CD4-positive, alpha-beta T cell treated with Interleukin-6 for 4 hours (primary cell): ENCODE measurements at places on chromosomes 1 and 21.

GRCh38 chr21:34260277-34261008 lies 103.4 kb upstream of the KCNE2 start:
- DNase-seq: no peak

DNA sequence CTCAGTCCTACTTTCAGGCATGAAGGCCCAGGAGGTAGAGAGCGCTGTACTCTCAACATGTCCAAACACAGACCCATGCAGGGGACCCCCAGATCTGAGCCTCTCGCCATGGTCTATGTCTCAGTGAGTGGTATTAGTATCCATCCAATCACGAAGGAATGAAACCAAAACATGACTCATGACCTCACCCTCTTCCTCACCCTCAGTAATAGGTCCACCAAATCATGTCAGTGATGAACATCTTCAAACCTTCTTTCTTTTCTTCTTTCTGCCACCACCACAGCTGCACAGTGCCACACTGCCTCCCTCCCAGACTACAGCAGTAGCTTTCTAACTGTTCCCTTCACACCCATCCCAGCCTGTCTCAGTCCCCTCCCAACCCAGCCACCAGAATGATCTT lies 16.8 kb downstream of the C1orf116 start:
- no peak for DNase-seq

DNA sequence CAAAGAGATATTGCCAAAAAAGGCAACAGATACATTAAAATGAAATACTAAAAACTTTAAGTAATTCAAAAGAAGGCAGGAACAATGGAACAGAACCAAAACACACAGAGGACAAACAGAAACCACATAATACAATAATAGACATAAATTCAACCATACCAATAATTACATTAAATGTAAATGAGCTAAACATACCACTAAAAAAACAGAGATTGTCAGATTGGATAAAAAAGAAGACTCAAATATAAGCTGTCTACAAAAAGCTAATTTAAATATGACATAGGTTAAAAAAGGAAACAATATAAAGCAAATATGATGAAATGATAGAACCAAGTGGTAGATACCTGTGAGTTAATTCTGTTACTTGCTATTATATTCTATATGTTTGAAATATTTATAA lies 44.1 kb upstream of the ATP5PO start:
- DNase-seq: no peak

DNA sequence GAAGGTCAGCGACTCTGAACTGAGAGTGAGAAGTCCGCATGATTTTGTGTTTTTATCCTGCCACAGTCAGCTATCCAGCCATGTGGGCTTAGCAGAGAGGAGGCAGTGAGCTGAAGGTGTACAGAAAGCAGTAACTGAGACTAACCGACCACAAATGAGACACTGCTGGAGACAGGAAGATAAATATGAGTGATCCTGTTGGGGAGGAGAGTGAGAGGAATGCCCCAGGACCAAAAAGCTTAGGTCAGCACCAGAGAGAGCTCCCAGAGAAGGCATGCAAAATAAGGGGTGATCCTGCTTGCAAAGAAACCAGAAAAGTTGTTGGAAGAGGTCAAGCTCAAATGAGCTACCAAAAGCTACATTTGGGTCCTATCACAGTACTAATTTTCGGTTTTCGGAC lies 63.7 kb downstream of the HLCS start:
- DNase-seq: no peak

DNA sequence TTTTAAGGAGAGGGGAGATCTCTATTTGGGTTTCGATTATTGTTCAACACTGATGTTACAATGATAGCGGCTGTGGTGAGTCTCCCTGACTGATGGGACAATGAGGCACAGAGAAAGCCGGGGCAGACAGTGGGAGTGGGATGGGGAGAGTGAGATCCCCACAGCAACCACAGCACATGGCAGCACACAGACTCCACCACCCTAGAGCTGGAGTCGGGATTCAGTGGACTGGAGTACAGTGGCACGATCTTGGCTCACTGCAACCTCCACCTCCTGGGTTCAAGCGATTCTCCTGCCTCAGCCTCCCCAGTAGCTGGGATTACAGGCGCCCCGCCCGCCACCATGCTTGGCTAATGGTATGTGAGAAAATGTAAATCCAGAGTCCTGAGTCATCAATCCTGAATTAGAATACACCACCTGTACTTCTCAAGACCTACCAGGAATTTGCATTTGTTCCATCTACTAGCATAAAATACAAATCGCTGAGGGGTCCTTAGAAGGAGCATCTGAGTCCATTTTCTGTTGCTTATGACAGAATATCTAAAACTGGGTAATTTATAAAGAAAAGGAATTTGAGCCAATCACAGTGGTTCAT lies 125.8 kb downstream of the TOMM20 start:
- no peak for DNase-seq

GRCh38 chr21:45304476-45304830 lies 16.8 kb upstream of the POFUT2 start:
- DNase-seq: no peak

DNA sequence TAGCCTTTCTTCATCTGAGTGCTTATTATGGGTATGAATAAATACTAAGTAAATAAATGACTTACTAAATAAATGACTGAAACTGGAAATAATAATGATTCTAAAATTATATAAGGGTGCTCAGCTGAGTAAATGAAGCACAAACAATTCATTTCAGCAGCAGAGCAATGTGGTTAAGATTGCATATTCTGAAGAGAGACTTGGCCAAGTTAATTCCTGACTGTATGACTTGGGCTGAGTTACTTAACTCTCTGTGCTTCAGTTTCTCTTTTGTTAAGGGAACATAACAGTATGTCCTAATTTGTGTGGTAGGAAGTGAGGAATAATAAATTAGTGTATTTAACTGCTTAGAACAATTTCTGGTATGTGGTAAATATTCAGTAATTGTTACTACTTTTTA lies 19.1 kb downstream of the AGL start:
- DNase-seq: no peak

DNA sequence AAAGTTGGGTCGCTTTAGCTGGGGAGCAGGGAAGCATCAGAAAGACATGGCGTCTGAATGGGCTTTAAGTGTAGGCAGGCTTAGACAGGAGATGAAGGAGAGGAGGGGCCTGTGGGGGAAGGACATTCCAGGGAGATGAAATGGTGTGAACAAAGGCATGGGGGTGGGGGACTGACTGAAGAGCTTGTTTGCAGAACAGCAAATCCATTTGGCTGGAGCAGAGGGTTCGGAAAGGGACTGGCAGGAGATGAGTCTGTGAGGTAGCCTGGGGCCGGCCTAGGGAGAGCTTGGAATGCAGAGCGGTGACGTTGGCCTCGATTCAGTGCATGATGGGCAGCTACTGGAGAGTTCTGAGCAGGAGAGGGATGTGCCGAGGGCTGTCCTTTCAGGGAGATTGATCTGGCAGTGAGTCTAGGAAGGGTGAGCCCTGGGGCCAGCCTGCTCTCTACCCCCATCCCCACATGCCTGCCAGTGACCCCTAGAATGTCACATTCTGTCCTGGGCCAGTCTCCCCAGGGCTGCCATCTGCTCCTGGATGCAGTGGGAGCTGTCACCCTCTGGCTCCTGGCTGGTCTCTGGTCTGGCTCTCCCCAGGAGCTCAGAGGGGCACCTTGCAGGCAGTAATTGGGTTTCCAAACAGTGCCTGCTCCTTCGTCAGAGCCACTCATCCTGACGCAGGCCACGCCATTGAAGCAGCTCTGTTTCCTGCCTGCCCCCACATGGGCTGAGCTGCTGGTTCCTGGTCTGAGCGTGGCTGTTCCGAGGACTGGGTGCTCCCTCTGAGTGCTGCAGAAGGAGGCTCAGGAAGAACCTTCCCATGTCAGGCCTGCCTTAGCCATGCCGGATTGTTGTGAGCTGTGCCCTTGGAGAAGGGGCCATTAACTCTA lies 22.3 kb upstream of the TMEM222 start:
- DNase-seq: no peak

GRCh38 chr1:109488201-109488600 lies 4.5 kb downstream of the ATXN7L2 start:
- no peak for DNase-seq

- DNase-seq: peak; percentile 67
Measured at GRCh38 chr1:9787702-9788101, 36.1 kb downstream of the CLSTN1 start.

GRCh38 chr1:180901076-180901990 lies 11.4 kb upstream of the KIAA1614 start:
- no peak for DNase-seq

DNA sequence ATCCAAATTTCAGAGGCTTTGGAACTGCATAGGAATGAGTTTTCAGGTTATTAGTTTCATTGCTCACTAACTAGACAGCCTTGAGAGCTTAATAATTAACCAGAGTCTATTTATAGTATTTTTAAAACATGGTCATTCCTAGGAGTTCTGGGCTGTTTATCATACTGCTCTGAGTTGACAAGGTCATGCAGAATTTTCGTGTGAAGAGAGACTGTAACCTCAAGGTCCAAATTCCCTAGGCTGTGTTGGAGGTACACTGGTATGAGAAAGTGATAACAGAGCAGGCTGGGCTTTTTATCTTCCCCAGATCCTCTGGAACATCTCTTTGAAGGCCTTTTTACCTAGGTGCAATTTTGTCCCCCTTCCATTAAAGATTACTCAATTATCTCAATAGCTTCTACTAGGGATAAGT lies 736.3 kb downstream of the LTN1 start:
- no peak for DNase-seq

GRCh38 chr1:153356392-153357075 lies 1.1 kb upstream of the S100A9 start:
- DNase-seq: no peak

DNA sequence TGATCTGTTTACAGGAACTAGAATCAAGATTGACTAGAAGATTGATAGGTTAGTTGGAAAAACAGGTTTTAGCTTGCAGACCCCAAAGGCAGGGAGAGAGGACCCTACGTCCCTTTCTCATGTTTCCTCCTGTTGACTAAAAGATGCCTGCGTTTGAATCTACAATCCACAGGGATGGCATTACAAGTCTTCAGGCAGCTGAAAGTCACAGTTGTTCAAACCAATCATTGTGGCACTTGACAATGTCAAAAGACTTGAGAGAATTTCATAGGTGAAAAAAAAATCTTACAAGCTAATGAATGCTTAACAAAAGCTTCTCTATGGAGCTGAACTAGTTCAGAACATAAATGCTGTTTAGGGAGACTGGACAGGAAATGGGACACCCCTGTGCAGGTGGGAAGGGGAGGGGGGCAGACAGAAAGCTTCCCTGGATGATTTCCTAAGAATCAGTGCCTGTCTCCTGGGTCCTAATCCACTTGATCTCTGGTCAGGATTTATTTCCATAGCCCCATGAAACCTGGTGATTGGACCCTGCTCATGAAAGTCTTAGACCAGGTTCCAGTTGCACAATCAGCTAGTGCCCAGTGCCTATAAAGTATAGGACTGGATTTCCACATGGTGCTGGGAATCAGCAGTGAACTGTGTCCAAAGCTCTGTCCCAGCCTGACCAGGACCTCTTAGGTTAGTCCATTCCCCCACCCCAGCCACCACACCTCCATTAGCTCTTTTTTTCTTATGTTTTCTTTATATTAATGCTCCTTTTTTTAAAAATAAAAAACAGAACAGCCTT lies 91.6 kb upstream of the BCAR3 start:
- no peak for DNase-seq

- no peak for DNase-seq
Measured at GRCh38 chr1:54842206-54842915, 41.2 kb upstream of the TTC22 start.

GRCh38 chr1:63620671-63621070 lies 27.5 kb downstream of the PGM1 start:
- no peak for DNase-seq
